ENCODE measurements at places on chromosomes 4 and X. TPM values are rescaled to one million over a fixed set of nuclear protein-coding genes. Genes with fewer than 3 reads are reported as not detected.
A peak's percentile ranks its signal among the peaks of the same experiment; 100 is the strongest.

The CD40LG gene
- total RNA-seq: 153 TPM

The SHROOM4 gene
- total RNA-seq: not detected

The ADH1C gene
- total RNA-seq: not detected

The RENBP gene
- total RNA-seq: 8.2 TPM

The TKTL2 gene
- total RNA-seq: not detected

The HS3ST1 gene
- total RNA-seq: not detected

The SLITRK2 gene
- total RNA-seq: not detected

The HTR2C gene
- not detected for total RNA-seq

The APELA gene
- not detected for total RNA-seq

The UGT2B11 gene
- not detected for total RNA-seq

- H3K27ac ChIP-seq: peak overlapping the region; percentile 99
- H3K36me3 ChIP-seq: peaks cover 5% of the 10 kb centered on the region
- DNase-seq: peak; percentile 88
- H3K4me3 ChIP-seq: peak overlapping the region; percentile 88
These were observed 1.8 kb downstream of the SEPTIN6 start for GRCh38 chrX:119690921-119691716.

DNA sequence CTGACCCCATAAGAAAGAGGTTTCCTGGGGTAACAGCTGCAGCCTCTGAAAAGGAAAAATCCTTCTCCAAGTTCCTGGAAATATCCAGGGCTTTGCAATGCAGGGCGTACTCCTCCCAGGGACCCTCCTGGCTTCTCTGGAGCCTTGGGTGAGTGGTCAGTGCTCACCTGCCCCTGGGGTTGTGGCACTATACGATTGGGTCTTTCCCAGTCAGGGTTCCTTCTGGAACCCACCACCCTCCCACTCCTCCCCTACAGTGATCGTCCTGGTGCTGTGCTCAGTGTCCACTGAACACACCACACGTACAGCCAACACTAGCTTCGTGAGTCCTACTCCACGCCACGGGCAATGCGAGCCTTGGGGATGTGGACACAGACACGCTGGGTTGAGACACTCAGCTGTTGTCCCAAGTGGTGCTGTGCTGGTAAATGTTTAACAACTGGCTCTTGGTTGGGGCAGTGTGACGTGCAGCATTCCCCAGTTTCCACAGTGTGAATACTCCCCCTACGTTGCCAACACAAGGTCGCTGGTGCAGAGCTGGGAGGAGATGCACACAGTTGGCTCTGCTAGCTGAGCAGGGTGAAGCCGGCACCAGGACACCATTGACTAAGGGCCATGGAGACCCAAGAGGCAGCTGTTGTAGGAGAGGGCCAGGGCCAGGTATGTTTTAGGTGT is 65.4 kb downstream of the HTRA3 start:
- no peaks in the 10 kb centered on the region for H3K27me3 ChIP-seq
- no peak overlapping the region for H3K27ac ChIP-seq
- peaks cover 1% of the 10 kb centered on the region for H3K36me3 ChIP-seq
- DNase-seq: no peak
- H3K4me3 ChIP-seq: no peak overlapping the region

- no peaks in the 10 kb centered on the region for H3K36me3 ChIP-seq
- no peaks in the 10 kb centered on the region for H3K4me1 ChIP-seq
- DNase-seq: no peak
- H3K27me3 ChIP-seq: no peaks in the 10 kb centered on the region
- H3K4me3 ChIP-seq: no peak overlapping the region
These were observed 137.7 kb upstream of the LIMCH1 start for GRCh38 chr4:41400296-41400695.

DNA sequence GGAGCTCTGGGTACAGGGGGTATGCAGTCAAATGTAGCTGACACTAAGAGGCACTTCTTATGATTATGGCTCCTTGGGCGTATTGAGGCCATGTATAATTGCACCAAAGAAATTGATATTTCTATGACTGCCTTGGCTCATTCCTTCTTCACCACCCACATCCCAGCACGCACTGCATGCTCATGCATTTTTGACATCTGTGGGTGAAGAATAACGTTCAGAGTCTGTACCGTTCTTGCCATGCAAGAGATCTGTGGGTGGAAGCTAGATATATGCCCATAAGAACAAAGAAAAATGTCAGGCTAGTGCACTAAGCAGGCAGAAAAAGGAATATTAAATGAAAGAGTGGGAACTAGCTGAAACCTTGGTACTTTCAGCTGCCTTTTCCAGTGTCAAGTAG is 93.4 kb downstream of the EMCN start:
- no peaks in the 10 kb centered on the region for H3K36me3 ChIP-seq
- no peaks in the 10 kb centered on the region for H3K4me1 ChIP-seq
- H3K27ac ChIP-seq: no peak overlapping the region
- no peak for DNase-seq
- peaks cover 5% of the 10 kb centered on the region for H3K27me3 ChIP-seq

GRCh38 chr4:126405369-126405982 is 1090.7 kb downstream of the FAT4 start:
- no peak for DNase-seq
- H3K27me3 ChIP-seq: no peaks in the 10 kb centered on the region

DNA sequence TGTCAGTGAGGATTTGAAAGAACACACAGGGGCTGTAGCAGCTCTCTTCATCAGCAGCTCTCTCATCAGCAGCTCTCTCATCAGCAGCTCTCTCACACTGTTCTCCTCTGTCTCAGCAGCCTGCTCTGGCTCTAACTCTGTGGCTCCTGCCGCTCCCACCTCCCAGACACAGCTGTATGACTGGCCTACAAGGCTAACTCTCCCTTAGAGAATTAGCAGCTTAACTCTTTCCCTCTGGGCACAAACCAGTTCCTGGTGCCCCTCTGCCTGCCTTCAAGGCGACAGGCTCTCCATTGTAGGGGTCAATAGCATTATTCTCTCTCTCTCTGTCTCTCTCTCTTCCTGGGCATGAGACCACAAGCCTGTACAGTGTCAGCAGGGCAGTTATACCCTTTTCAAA is 385.6 kb upstream of the PCDH10 start:
- H3K36me3 ChIP-seq: no peaks in the 10 kb centered on the region
- DNase-seq: no peak

DNA sequence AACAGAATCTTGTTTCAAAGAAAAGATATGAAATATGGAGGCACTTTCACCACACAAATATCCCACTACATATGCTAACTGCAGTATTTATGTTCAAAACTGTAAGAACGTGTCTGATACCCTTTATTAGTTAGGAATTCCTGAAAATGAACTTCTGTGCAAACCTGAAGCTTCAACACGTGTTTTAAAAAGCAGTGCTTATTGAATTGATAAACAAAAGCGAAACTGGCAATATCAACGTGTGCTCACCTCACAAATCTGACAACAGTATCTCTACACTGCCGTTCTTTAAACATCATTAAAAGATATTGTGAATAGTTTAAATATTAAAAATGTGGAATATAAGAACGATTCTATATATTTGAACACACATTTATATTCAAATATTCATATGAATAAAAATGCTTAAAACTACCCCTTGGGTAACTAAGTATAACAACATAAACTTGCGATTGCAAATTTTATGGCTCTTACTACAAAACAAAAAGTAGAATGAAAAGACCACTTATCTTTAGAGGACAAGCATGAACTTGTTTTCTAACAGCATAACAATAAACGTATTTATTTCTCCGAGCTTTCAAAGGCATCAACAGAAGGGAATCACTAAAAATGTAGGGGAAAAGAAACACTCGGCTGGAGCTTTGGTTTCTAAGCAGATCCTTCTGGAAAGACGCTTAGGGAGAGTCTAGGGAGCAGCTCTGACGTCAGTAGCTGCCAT is at the start of gene LRP2BP:
TSS of gene LRP2BP (minus strand) at position 687 of the 718 bp plus-strand sequence. CDS start 17,738 bp downstream, outside the sequence.
- peaks cover 7% of the 10 kb centered on the region for H3K36me3 ChIP-seq
- H3K27me3 ChIP-seq: no peaks in the 10 kb centered on the region
- peak within 1 kb of the TSS; percentile 97 for H3K27ac ChIP-seq
- peak within 1 kb of the TSS; percentile 95 for H3K4me3 ChIP-seq
- H3K4me1 ChIP-seq: peaks cover 37% of the 10 kb centered on the region

- DNase-seq: no peak
- H3K27me3 ChIP-seq: no peaks in the 10 kb centered on the region
- no peaks in the 10 kb centered on the region for H3K36me3 ChIP-seq
- no peak overlapping the region for H3K4me3 ChIP-seq
- no peak overlapping the region for H3K27ac ChIP-seq
- H3K4me1 ChIP-seq: no peaks in the 10 kb centered on the region
These were observed 1.0 kb upstream of the GABRG1 start for GRCh38 chr4:46124773-46125413.

DNA sequence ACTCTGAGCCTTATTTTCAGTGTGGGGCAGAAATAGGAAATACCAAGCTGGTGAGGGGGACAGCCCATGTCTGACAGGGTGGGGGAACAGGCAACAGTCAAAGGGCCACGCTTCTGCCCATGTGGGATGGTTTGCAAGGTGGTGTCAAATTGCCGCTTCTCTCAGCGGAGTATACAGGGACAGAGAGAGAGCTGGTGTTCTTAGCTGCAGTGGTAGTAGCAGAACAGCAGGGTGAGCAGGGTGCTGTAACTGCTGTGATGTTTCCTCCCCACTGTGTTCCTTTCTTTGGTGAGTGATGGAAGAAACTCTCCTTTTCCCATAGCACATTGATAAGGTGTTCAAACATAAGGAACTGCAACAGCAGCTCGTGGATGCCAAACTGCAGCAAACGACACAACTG is 37.9 kb downstream of the RBBP7 start:
- H3K27ac ChIP-seq: no peak overlapping the region
- peaks cover 2% of the 10 kb centered on the region for H3K4me1 ChIP-seq
- no peak overlapping the region for H3K4me3 ChIP-seq
- no peak for DNase-seq
- peaks cover 10% of the 10 kb centered on the region for H3K36me3 ChIP-seq
- no peaks in the 10 kb centered on the region for H3K27me3 ChIP-seq

DNA sequence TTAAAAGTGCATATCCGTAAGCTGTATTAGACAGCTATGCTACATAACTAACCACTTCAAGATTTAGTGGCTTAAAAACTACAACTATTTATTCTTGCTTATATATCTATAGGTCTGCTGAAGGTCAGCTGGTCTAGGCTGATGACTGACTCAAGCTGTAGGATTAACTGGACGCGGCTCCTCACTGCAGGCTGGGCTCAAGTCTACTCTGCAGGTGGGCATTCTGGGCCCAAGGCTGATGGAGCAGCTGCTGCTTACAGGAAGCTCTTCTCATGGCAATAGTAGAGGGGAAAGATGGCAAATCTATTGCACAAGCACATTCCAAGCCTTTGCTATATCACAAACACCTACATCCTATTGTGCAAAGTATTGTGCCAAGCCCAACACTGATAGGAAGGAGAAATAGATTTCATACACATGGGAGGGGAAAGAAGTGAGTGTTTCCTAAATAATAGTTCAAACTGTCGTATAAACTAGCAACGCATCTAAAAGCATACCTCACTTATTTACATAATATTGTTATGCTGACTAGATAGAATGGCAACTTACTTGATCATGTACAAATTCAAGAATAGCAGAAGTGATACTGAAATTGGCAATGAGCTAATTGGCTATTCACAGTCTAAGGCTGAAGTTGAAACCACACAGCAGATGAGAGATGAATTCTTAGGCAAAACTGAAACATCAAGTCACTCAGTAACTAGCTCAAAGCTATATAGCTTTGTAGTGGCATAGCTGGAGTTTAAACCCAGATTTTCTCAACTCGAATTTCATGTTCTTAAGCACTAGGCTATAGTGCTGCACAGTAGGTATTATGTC is 263.8 kb downstream of the NKX6-1 start:
- no peak for DNase-seq
- no peaks in the 10 kb centered on the region for H3K4me1 ChIP-seq
- H3K36me3 ChIP-seq: no peaks in the 10 kb centered on the region
- H3K27me3 ChIP-seq: no peaks in the 10 kb centered on the region
- no peak overlapping the region for H3K27ac ChIP-seq

- no peaks in the 10 kb centered on the region for H3K27me3 ChIP-seq
- peaks cover 13% of the 10 kb centered on the region for H3K36me3 ChIP-seq
- H3K4me3 ChIP-seq: no peak overlapping the region
- H3K27ac ChIP-seq: no peak overlapping the region
These were observed 152.3 kb downstream of the RAB28 start for GRCh38 chr4:13331827-13332226.

DNA sequence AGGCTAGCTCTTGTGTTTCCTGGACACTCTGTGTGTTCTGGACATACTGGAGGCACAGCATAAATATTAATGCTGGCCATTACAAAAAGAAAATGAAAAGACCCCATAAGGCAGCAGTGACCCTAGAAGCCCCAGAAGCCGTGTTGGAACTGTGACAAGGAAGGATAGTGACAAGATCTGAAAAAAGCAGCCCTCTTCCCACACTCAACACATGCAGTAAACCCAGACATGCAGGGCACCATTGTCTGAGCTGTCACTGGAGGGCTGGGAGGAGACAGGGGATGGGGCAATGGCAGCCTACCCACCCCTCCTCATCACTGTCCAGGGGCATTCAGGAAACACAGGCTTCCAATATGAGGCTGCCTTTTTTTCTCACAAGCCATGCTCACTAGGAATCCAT is 6.5 kb downstream of the TRIM2 start:
- H3K36me3 ChIP-seq: no peaks in the 10 kb centered on the region
- no peak for DNase-seq
- H3K27me3 ChIP-seq: no peaks in the 10 kb centered on the region

DNA sequence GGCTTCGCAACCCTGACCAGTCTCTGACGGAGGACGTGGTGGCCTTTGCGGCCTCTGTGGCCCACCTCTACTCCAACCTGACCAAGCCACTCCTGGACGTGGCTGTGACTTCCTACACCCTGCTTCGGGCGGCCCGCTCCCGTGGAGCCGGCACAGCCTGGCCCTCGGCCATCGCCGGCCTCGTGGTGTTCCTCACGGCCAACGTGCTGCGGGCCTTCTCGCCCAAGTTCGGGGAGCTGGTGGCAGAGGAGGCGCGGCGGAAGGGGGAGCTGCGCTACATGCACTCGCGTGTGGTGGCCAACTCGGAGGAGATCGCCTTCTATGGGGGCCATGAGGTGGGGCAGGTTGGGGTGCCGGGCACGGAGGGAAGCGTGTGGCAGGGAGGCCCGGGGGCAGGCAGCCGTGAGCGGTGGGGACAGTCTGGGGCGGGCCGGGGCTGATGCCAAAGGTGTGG is 1.2 kb downstream of the ABCD1 start:
- H3K27ac ChIP-seq: no peak overlapping the region
- H3K4me1 ChIP-seq: peaks cover 23% of the 10 kb centered on the region
- H3K27me3 ChIP-seq: no peaks in the 10 kb centered on the region

DNA sequence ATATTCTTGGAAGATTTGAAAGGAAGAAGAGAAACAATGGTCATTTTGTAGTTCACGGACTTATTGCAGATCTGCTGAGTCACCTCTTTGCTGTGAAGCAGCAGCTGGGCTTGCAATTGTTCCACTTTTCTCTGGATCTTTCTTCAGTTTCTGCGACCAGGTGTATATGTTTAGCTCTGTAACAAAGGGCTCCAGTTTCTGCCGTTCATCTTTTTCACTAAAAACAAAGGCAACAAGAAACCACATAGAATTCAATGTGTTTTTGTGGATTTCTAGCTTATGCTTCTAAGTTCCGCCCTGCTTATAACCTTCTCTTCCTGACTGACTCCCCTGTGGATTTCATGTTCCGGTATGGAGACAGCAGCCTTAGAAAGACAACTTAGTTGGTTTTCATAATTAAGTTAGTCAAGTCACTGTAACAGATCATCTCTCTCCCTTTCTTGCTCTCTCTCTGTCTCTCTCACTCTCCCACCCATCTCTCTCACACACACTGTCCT is 121.6 kb upstream of the EPHA5 start:
- H3K4me3 ChIP-seq: no peak overlapping the region
- DNase-seq: no peak
- no peaks in the 10 kb centered on the region for H3K36me3 ChIP-seq

- no peak overlapping the region for H3K4me3 ChIP-seq
- no peaks in the 10 kb centered on the region for H3K4me1 ChIP-seq
- no peak overlapping the region for H3K27ac ChIP-seq
- no peaks in the 10 kb centered on the region for H3K36me3 ChIP-seq
These were observed 210.6 kb downstream of the COL25A1 start for GRCh38 chr4:109091727-109092409.

Data from activated CD4-positive, alpha-beta memory T cell treated with anti-CD3 and anti-CD28 coated beads for 36 hours (primary cell).